ENCODE measurements at places on chromosomes 13 and 19.

DNA sequence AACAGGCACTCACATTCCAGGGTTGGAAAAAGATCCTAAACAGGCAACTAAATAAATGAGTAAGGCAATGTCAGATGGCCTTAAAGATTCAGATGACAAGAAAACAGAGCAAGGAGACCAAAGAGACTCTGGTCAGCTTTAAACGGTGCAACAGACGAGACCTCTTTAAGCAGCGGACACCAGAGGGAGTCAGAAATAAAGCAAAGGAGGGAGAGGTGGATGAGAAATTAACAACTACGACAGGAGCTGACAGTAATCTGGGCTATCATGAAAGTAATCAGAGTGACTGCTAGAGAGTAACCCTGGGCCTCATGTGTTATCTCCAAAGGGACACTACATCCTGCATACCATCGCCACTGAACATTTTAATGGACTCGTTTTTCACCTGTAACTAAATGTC, 1.1 kb downstream of the ZNF550 start:
- no peak for DNase-seq

DNA sequence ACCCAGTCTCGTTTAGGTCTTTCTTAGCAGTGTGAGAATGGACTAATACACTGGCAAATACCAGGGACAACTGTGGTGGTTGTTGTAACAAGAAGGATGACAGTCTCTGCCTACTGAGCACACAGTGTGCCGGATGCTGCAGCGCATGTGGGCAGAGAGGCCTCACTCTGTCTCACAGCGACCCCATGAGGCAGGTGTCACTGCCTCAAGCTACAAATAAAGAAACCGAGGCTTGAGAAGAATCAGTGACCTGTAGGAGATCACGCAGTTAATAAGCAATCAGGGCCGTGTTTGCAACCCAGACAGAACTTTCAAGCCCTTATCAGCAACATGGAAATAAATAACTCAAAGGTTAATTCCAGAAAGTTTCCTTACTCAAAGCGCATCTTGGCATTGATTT, 40.5 kb upstream of the GAS6 start:
- DNase-seq, result no peak

DNA sequence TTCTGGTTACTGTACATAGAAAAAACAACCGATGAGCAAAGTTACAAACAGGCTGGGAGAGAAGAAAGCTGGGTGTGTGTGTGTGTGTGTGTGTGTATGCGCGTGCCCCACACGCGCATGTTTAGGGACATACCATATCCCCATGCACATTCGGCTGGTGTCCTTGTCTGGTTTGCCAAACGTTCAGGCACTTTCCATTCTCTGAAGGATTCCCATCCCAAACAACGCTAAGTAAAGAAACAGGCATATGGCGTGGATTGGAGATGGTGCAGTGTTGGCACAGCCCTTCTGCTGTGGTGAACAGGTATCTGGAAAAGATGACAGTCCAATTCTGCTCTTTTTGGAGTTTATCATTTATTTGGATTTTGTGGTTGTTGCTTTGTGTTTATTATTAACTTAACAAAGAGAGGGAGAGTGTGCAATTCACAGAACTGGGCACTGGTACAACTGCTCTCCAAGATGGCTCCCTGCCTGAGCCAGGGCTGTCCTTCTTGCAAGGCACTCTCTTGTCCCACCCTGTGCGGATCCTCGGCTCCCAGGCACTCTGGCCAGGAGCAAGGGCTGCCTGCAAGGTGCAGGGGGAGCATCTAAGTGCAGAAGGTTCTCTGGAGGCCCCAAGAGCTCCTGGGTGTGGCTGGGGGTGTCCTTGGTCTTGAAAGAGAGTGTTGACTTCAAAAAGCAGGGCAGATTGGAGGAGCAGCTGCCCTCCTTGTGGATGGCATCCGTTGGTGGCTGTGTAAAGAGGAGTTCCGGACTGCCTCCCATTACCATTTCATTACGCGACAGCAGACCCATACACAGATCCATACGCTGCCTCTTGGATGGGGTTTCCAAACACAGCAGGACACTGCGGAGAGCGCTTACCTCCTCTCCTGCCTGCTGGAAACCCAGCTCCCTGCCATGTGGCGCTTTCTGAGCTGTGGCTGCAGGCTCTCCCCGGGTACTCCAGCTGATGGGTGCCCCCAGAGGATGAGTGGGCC, 263.1 kb downstream of the ZNF536 start:
- DNase-seq, result no peak

DNA sequence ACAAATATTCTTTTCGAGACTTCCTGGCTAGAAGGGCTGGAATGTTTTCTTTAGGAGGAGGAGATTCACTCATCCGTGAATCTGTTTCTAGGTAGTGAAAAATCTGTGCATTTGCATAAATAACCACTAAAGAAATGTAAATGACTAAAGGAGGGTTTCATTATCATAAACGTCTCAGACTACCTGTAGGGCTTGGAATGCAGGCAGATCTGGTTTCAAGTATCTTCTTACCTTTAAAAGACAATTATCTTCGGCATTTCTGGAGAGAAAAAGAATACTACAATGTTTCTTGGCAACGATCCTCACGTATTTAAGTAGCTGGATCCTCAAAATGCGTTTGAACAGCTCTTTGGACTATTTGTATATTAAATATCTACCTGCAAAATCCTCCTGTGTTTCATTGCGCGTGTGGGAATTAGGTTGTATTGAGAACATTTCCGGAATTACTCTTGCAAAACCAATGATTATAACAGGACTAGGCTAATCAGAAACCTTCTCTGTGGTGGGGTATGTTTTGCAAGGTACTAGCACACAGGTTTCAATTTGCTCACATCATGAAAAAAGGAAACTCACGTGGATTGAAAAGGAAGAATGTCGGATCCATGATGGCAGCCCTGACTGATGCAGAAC, 291.1 kb upstream of the ARGLU1 start:
- DNase-seq, result no peak

DNA sequence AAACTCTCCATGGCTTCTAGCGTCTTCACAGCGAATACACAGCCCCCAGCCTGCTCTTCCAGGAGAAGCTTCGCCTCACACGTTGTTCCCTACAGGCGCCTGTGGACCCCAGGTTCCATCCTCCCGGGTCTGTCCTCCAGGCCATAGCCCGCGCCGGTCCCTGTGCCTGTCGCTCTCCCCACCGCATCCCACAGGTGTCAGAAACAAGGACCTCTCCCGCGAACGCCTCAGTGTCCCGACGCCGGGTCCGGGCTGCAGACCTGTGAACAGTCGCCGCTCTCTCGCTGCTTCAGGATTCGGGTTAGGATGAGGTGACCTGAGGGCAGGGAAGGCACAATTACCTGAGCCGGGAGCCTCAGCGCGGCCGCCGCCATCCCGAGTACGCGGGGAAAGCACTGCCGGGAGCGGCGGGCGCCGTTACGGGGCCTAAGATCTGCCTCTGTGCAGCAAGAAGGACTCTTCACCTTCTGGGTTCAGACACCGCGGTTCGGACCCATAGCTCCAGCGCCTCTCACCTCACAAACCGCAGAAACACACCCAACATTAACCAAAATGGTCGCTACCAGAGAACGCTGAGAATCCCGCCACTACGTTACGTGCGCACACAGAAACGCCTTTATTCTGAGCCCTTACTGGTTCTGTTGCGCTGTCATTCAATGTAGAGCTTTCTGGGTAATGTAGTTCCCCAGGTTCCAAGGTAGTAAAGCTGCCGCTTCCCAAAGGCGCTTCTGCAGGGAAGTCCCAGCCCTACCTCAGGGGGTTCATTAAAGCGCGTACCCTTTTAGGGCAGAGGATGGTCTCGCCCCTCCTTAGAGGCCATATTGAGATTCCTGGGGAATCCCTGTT, at the start of gene ZNF418:
Gene ZNF418, minus strand, starts transcription at position 583 of the 846 bp plus-strand sequence. CDS start 1,580 bp downstream, outside the sequence.
- peak; percentile 16 for DNase-seq

- DNase-seq, result no peak
These were observed 22.6 kb downstream of the POLR1D start for GRCh38 chr13:27644302-27644701.

DNA sequence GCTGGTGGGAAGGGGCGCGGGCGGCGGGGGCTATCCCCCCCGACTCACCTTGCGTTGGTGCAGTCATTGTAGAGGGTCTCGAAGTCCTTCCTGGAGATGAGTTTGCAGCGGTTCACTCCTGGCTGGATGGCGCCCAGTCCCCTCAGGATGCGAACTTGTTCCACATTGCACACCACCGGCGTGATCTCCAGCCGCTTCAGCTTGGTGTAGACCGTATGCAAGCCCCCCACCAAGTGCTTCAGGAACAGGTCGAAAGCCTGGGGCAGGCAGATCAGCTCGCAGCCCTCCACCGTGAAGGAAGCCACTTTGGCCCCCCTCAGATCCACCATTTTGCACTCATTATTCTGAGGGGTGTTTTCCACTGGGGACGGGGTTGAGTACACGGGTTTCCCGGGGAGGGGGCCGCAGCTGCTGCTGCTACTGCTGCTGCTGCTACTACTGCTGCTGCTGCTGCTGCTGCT, 1.1 kb downstream of the DACH1 start:
- no peak for DNase-seq

DNA sequence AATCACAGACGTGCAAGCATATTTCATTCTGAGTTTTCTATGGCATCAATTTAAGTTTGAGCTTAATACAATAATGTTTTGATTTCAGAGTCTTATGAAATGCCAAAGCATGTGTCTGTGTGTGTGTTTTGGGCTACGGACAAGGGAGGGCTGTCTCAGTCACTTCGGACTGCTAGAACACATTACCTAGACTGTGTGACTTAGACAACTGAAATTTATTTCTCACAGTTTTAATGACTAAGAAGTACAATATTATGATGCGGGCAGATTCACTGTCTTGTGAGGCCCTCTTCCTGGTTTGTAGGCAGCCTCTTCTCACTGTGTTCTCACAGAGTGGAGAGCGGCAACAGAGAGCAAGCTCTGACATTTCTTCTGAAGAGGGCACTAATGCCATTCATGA, 1202.0 kb downstream of the EFNB2 start:
- DNase-seq, result no peak

DNA sequence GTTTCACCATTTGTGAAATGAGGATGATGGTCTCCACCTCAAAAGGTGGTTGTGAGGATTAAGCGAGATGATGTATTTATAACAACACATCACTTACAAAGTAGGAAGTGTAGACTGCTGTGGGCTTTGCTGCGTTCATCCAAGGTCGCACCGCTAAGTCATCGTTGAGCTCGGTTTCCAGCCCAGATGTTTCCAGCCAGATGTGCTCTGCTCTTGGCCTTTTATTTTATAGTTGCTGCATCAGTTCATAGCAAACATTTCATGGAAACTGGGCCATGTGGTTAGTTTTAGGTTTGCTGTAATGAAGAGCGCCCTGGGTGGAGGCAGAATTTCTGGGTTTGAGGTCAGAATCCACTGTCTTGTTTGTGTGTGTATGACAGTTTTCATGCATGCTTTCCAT, 76.5 kb upstream of the RNF113B start:
- DNase-seq, result no peak

- DNase-seq, result no peak
These were observed 269.5 kb downstream of the PCDH20 start for GRCh38 chr13:61146158-61146557.

GRCh38 chr13:30481241-30481760, 15.6 kb upstream of the HMGB1 start:
- DNase-seq, result no peak

GRCh38 chr13:93231867-93232266, 5.3 kb downstream of the GPC6 start:
- no peak for DNase-seq

DNA sequence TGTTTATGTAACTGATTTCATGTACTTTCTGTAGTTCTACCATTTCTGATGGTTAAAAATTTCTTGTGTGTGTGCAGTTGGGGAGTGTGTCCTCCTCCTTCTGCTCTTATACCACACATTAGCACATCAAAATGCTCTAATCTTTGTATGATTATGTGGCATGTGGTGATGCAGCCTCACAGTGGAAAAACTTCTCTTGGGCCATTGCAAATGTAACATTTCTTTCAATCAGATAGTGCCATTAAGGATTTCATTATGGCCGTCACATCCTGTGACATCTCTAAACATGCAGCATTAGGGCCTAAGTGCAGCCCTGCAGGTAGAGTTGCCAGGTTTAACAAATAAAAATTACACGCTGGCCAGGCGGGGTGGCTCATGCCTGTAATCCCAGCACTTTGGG, 24.9 kb upstream of the ALOX5AP start:
- DNase-seq, result no peak

GRCh38 chr13:70043685-70044084, 63.9 kb upstream of the ATXN8OS start:
- DNase-seq, result no peak

DNA sequence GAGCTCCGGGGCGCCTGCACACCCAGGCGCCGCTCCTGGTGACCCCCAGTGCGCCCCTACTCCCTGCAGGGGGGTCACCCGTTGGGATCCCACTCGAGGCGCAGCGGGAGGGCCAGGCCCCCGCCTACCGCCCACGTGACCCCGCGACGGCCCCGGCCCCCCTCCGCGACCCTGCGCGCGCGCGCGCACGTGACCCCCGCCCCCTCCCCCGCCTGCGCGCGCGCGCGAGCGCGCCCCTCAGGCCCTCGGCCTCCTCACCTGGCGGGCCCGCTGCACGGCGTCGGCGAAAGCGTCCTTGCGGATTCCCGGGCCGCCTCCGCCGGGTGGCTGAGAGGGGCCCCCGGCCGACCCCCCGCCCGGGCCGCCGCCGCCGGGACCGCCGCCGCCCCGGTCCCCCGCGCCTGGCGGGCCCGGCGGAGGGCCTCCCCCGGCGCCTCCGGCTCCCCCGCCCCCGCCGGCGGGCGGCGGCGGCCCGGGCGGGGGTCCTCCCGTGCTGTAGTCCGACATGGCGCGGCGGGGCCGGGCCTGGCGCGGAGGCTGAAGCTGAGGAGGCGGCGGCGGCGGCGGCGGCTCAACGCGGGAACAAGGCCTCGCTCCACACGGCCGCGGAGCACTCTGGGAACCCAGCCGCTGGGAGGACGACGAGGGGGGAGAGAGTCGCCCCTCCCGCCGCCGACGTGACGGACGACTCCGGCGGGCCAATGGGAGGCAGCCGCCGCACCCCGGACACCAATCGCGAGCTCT, at the start of gene KHSRP:
Gene KHSRP, minus strand, starts transcription at position 617 of the 744 bp plus-strand sequence. Its CDS starts 110 bp downstream, at position 507.
- peak; percentile 9 for DNase-seq

GRCh38 chr19:40366697-40367561, 18.4 kb downstream of the PLD3 start:
- DNase-seq, result no peak

GRCh38 chr13:75480671-75481175, 1.2 kb downstream of the TBC1D4 start:
- peak; percentile 25 for DNase-seq

DNA sequence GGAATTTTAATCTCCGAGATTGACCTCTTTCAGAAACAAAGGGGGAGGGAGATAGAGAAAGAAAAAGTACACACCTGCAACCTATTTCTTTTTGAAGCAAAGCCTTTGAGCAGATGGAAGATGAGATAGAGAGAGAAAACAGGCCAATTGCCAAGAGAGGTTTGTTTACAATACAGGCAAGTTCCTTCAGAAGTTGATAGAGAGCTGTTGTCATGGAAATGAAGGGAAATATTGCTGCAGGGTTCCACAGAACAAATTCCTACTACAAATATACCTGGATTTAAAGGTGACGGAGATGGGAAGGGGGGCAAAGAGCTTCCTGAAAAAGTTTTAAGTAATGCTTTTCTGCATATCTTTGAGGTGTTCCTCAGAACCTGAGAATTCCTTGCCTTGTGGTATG, 388.4 kb downstream of the NDFIP2 start:
- DNase-seq, result no peak

GRCh38 chr13:26449063-26449848, 108.2 kb upstream of the WASF3 start:
- DNase-seq, result no peak
